ENCODE measurements at places on chromosomes 13 and 19. TPM values are rescaled to one million over a fixed set of nuclear protein-coding genes. Genes with fewer than 3 reads are reported as not detected.

- DNase-seq, result peak; percentile 41
Observed at GRCh38 chr19:5145521-5146511, 176.9 kb downstream of the KDM4B start.

GRCh38 chr13:50015258-50015657 lies at the start of gene KCNRG:
Gene KCNRG, plus strand, starts transcription at chr13:50015444. Its CDS starts 50 bp downstream, at chr13:50015494.
- DNase-seq, result no peak

DNA sequence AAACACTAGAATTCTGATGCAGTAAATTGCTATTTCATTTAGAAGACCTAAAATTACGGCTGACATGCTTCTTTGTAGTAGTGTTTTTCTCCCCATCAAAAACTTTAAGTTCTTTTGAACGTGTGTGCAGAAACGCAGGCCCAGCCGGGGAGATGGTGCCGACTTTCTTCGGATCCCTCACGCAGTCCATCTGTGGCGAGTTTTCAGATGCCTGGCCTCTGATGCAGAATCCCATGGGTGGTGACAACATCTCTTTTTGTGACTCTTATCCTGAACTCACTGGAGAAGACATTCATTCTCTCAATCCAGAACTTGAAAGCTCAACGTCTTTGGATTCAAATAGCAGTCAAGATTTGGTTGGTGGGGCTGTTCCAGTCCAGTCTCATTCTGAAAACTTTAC lies 98.3 kb downstream of the TNFRSF19 start:
- no peak for DNase-seq

KLK15 gene
- not detected for total RNA-seq
